ENCODE measurements at places on chromosomes 5 and 9.

DNA sequence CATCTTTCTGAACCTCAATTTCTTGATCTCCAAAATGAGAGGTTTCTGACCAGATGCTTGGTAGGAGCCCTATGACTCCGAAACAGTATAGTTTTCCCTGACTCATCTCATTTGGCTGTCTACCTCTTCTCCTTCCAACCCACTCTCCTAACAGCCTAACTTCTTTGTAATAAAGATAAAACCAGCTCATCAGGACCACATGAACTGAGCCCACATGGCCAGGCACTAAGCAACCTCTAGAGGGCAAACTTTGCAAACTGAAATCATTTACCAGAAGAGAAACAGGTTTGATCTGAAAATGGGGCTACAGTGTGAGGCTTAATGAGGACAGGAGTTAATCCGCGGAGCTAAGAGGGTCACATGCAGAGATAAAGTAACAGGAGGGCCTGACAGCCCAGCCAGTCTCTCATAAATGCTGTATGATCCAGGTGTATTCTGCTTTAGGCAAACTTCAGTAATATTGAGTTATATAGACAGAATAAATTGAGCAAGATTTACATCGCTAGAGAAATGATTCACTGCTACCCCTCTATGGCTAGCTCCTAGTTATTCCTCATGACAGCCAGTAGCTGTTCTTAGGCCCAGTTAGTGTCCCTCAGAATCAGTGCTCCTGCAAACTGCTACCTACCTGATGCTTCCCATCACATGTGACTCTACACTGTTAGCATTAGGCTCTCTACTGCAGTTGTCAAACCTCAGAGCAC is 64.6 kb downstream of the ABCA1 start:
- DNase-seq = peak; percentile 92

DNA sequence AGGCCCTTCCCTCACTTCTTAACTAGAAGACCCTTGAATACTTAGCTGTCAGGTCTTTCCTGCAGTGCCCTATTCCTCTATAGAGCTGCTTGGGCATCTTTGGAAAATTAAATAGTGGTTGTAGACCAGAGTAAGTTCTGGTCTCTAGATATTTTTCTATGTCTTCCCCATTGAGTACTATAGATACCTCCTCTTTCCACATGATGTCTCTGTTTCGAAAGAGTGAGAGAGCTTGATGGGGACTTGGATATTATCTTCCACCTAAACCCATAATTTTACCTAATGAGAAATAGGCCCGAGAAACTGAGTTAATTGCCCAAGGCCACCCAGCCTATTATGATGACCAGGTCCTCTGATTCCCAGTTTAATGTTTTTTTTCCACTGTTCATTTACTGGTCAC is 40.2 kb downstream of the SPEF2 start:
- no peak for DNase-seq

DNA sequence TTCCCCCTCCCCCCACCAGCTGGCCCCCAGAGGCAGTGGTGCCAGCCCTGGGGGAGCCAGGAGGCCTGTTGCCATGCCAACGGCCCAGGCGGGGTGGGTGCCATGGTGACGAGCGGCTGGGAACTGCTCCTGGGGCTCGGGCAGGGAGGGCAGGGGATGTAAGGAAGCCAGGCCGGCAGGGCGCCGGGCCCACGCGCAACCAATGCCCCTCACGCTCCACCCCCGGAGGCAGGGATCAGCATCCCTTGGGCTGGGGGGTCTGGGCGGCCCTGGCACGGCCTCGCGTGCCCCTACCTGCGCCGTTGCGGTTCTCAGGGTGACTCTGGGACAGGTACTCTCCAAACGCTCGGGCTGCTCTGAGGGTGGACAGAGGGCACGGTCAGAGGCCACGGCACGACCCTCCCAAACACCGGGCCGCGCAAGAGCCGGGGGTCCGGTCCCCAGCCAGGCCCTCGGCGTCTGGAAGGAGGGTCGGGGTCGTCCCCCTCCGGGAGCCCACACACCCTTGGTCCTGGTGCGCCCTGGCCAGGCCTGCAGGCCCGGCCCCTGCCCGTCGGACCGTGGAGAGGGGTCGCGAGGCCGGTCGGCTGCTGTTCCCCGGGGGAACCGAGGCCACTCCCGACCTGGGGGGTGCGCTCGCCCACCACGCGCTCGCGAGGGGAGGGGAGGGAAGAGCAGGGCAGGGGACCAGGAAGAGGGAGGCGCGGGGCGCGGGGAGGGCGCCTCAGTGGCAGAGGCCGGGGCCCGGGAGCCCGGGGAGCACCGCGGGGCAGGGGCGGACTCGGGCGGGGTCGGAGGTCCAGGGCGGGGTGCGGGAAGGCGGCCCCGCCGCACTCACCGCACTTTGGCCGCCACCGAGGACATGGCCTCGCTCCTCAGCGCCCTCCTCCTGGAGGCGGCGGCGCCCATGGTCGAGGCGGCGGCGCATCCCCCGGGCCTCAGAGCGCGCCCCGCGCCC is 661 bp downstream of the NSMF start:
- peak; percentile 46 for DNase-seq

DNA sequence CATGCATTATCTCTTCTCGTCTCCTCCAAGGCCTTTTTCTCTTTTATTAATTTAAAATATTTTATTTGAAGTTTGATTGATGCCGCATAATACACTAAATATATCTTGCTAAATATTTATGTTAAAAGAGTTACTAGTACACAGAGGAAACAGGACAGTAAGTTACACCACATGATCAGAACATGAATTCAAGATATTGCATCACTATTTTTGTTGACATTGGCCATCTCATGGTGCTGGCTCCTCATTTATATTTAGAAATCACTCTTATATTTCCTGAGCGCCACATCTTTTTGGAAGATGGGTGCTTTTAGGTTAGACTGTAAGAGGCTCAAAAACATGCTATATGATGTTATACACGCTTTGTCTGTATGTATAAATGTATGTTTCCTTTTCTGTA is 23.0 kb downstream of the SPEF2 start:
- DNase-seq = no peak

DNA sequence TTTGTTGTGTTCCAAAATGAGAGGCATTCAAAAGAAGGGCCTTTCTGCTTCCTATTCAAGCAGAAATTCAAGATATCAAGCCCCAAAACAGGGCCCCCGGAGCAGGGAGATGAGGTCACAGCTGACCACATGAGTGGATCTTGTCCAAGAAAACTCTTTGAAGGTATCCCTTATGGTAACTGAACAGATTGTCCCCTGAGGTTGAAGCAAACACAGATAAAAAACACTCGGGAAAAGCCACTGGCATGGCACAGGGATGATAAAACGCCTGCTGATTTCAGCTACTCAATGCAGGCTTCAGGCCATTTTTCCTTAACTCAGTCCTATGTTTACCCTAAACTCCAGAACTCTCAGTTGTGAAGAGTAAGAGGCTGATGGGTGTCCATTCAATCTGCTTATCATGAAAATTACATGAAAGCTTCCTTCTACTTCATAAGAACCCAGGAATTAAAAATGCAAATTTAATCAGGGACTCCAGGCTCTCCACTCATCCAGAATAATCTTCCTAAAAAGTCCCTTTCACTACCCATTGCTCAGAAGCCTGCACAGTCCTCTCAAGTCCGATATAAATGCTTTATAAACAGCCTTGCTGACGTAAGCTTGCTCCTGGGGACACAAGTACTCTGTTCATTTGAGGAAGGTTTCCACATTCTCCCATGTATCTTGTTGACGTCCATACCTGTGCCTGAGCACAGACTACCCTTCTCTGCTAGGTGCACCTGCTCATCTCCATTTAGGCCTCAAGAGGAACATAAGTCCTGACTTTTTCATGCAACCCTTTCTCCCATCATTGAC is 35.9 kb upstream of the SLC1A3 start:
- DNase-seq = no peak

DNA sequence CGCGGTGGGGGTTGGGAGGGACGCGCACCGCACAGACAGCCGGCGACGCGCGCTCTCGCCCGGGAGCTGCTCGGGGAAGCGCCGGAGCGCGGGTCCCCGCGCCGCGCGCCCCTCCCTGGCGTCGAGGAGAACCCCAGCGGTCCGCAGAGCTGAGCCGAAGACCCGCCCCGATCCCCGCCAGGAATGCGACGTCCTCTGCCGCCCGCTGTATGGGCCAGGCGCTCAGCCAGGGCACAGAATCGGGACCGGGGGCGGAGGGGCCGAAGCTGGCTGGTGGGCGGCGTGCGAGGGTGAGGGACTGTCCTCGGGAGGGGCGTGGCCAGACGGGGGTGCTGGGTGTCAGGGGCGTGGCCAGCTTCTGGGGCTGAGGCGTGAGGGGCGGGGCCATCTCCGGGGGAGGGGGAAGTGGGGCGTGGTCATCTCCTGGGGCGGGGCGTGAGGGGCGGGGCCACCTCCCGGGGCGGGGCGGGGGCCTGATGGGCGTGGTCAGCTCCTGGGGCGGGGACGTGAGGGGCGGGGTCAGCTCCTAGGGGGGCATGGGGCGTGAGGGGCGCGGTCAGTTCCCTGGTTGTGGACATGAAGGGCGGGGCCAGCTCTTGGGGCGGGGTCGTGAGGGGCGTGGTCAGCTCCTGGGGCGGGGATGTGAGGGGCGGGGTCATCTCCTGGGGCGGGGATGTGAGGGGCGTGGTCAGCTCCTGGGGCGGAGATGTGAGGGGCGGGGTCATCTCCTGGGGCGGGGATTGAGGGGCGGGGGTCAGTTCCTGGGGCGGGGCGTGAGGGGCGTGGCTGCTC is 965 bp downstream of the PTGDS start:
- DNase-seq = peak; percentile 49

DNA sequence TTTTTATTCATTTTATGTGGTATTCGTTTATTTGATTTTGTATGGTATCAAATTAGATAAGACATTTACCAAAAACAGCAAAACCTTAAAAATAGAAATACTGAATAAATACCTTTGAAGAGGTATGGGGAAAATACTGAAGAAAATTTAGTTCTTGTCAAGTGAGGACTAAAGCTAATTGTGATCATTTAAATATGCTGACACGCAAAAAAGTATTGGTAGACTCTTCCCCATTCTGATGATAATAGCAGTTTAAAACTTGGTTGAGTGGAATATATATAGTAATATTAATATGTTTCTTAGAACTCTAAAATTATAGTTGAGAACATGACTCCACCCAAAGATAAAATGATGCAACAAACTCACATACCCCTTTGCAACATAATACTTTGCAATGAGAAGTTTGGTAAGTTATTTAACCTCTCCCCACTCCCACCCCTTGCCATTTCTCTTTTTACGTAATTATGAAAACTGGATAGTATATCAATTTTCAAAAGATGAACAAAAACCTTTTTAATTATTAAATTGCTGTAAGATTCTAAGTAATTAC is 30.1 kb upstream of the SNX24 start:
- no peak for DNase-seq

GRCh38 chr9:27870404-27870803 is 297.1 kb upstream of the C9orf72 start:
- no peak for DNase-seq

- DNase-seq = no peak
Measured at GRCh38 chr5:95358848-95359247, 32.3 kb upstream of the FAM81B start.

- peak; percentile 15 for DNase-seq
Measured at GRCh38 chr5:96611946-96612345, 50.2 kb upstream of the CAST start.

DNA sequence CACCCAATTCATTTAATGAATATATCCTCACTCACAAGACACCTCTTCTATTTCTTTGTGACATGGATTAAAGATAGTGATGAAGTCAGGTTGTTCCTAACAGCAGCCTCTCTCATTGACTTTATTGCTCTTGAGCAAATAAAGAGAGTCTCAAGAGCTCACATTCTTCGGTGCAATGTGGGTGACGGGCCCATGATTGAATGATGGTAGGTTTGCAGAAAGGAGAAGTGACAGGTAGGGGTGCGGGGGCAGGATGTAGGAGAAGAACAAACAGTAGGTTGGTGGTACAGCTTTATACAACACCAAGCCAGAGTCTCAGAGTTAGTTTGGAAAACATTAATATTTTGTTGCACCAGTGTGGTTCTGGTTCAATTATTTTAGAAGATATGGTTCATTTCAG is 122.2 kb downstream of the SLIT3 start:
- DNase-seq = no peak

GRCh38 chr5:22431840-22432239 is 421.3 kb downstream of the CDH12 start:
- DNase-seq = no peak

DNA sequence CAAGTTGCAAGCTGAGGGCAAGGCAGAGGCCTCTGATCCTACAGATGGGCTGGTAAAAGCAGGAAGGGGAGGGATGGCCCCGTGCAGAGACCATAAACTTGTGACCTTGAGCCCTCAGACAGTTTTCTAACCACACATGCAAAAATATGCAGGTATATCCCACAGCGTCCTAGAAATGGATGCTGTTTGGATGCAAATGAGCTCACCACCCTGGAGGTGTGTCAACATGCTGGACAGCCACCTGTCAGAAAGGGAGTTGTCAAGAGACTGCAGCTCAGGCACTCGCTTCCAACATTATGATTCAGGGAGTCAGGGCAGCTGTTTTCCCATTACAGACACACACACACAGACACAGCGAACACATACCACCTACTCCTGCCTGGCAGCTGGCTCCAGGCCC is 97.3 kb upstream of the PANK3 start:
- no peak for DNase-seq

GRCh38 chr5:142012186-142012785 is 541 bp downstream of the GNPDA1 start:
- peak; percentile 64 for DNase-seq

DNA sequence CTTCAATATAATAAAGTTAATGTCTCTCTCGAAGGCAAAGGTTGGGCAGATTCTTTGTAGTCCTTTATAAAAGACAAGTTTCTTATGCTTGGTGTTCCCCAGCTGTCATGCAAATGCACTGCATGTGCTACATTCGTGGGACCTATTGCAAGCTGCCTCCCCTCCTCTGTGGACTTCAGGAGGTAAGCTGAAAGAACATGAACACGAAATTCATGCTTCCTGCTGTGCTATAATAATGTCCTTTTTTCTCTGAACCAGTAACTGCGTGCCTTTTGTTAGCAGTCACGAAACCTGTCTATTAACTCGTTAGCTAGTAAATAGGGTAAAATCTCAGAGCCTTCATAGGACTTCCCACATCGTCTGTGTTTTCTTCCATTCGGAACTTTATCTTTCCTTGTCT is 363.5 kb downstream of the CDH9 start:
- no peak for DNase-seq

DNA sequence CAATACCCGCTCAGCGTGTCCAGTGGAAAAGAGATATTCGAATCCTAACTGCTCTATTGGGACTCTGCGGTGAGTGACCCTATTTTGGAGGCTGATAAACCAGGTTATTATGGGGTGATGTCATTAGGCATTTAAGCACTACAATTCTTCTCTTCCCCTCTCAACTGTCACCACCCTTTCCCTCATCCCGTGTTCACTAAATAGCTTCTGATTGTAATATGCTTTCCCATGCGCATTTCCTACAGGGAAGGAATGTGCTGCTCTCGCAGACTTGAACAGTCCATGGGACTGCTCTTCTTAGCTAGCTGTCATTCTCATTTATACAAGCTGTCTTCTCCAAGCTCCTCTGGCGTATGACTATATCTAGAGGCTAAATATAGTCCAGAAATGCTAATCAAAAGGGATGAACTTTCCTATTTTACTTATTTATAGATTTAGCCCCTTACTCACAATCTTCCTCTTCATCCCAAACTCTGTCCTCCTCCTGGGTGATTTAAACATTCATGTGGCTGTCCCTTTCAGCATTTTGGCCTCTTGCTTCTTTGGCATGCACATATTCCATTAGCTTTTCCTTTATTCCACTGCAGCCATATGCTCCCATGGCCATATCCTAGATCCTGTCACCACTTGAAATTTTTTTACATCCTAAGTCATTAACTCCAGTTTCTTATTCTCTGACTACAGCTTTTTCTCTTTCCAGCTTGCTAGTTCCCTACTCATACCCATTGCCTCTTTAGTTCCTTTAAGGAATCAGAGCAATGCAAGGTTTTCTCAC is 39.6 kb upstream of the CSNK1G3 start:
- no peak for DNase-seq

GRCh38 chr5:8843771-8844170 is 702.1 kb downstream of the SEMA5A start:
- peak; percentile 67 for DNase-seq
